ENCODE measurements at places on chromosomes 16 and 17.

- no peak for DNase-seq
Measured at GRCh38 chr17:36512641-36513040, 22.0 kb downstream of the MYO19 start.

DNA sequence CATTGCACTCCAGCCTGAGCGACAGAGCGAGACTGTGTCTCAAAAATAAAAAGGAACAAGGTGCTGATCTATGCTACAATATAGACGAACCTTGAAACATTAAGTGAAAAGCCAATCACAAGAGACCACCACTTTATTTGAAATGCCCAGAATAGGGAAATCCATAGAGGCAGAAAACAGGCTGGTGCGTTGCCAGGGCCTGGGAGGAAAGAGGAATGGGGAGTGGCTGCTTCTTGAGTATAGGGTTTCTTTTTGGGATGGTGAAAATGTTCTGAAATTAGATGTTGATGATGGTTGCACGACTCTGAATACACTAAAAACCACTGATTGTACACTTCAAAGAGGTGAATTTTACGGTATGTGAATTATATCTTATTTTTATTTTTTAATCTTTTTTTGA lies 20.3 kb upstream of the GLIS2 start:
- DNase-seq: no peak

GRCh38 chr16:53768593-53768992 lies 64.6 kb downstream of the FTO start:
- DNase-seq: peak; percentile 60

- DNase-seq: peak; percentile 46
Measured at GRCh38 chr16:324451-325334, 27.8 kb downstream of the AXIN1 start.

DNA sequence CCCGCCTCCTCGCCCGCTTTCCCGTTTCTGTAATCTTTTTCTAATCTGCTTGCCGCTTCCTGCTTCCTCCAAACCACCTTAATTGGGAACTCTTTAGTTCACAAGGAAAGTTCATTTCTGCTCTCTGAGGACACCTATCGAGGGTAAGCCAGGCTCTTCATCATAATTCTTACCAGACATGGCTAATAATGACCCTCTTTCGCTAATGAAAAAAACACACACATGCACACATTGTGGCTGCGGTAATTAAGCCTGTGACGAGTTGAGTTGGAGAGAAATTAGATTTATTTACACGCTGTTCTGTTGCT lies 100.6 kb downstream of the ZNF423 start:
- no peak for DNase-seq

GRCh38 chr17:45300060-45300751 lies 16.6 kb downstream of the MAP3K14 start:
- no peak for DNase-seq

- DNase-seq: no peak
Measured at GRCh38 chr17:885971-886571, 93.5 kb downstream of the NXN start.

- DNase-seq: peak; percentile 74
Measured at GRCh38 chr17:3964203-3965117, at the start of gene ATP2A3. ATP2A3 (minus strand) TSS chr17:3964437; CDS start chr17:3964291, 146 bp downstream.

GRCh38 chr17:43608313-43608712 lies 53.4 kb downstream of the MEOX1 start:
- DNase-seq: peak; percentile 87

GRCh38 chr16:49832177-49832576 lies 23.7 kb downstream of the ZNF423 start:
- DNase-seq: no peak

GRCh38 chr16:86755571-86756006 lies 177.2 kb downstream of the FOXL1 start:
- no peak for DNase-seq

GRCh38 chr16:57548408-57548807 lies 6.0 kb downstream of the ADGRG5 start:
- DNase-seq: no peak

- no peak for DNase-seq
Measured at GRCh38 chr16:85600530-85601271, 12.4 kb upstream of the GSE1 start.

- peak; percentile 84 for DNase-seq
Measured at GRCh38 chr17:32971171-32971570, 20.5 kb upstream of the SPACA3 start.

DNA sequence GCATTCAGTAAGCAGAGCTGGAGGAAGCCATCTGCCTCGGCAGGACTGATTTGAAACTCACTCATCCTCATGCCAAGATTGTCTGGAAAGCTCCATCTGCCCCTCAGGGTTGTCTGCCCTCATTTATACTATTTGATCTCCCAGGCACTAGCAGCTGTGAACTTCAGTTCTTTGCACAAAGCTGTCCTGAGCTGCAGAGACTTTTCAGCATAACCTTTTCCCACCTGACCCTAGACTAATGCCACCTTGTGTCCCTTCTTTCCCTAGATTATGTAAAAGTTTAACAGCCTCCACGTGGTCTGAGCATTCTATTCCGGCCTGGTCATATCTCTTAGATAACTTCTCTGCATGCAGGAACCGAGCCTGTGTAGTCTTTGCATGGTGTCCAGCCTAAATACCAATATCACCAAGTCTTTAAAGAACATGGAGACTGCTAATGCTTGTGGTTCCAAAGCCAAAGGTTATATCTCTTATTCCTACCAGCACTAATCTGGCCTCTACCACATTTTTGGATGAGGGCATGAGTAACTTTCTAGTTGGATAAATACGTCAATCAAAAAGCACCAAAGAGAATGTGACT lies 29.1 kb downstream of the STAT5A start:
- no peak for DNase-seq

DNA sequence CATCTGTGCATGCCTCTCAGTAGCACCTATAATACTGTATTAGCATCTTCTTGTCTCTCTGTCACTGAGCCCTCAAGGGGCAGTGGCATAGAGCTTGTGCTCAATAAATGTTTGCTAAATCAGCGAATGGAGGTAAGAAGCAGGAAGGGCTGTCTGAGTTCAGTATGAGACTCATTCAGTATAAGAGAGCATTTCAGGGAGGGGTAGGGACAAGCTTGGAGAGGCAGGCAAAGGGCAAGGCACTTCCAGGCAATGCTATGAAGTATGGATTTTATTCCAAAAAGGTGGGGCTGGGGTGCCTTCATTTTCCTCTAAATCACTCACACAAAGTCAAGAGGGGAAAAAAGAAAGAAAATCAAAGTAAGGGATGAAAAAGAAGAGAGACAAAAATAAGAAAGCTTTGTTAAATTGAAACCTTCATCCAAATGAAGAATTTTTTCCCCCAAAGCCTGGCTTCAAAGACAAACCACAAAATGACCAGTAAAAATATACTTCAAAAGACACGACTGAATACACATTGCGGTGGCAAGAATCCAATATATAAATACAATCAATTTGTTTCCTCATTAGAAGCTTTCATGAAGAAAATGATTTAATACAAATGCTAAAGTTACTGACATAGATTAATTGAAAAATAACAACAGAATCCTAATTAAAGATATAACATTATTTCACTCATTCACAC lies 51.2 kb downstream of the SKAP1 start:
- no peak for DNase-seq

DNA sequence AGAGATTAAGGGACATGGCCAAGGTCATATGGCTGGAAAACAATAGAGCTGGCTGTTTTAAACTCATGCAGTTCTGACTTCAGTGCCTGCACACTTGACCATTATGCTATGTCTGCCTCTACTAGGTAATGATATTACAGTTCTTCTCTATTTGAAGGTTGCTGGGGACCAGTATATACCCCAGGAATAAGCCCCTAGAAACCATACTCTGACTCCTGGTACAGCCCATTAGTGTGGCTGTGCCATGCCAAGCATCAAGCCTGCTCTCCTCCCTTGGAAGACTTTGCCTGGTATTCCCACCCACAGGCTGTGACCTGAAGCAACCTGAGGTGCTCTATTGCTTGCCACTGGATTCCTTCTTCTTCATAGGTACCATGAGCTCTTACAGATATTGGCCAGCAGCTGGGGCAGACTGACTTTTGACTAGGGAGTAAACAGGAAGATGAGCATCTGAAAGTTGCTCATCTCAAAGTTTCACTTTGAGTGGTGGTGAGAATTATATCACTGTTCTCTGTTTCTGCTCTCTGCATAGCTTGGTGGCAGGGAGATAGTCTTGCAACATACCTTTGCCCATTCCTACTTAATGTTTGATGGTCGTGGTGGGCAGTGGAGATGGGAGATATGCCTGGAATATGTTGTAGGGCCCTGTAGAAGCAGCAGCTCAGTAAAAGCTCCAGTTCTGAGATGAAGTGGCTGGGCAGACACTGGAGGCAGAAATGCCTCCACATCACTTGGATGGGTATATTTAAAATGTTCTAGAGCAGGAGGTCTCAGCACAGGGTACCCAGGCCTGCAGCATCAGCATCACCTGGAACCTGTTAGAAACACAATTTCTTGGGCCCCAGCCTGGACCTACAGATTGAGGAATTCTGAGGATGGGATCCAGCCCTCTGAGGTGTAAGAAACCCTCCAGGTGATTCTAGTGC lies 274.7 kb downstream of the HS3ST4 start:
- DNase-seq: peak; percentile 83

DNA sequence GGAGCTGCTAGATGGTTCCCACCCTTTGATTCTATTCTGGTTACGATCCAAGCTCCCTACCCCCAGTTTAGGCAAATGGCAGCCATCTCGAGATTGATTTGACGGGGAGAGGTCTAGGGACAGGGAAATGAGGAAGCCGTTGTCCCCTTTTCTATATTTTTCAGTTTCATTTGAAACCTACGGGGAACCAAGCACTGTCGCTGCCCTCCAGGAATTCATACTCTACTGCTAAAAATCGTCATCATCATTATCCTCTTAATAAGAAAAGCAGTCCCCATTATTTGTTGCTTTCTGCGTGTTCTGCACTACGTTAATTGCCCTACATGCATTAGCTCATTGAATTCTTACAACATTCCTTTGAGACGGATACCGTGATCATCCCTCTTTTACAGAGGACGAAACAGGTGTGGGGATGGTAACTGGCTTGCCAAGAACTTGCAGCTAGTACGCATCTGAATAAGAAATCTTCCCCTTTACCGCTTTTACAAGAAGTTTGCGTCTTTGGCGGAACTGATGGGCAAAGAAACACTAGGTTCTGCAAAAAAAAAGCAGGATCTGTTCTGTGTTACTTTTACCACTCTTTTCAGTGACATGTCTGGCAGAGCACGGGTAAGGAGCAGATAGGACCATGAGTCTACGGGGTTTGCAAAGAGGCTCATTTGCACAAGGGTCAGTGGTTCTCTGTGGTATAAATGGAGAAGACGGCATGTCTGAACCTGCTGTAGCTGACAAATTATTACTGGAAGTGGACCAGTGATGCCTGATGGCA lies 1.1 kb downstream of the CCP110 start:
- no peak for DNase-seq

DNA sequence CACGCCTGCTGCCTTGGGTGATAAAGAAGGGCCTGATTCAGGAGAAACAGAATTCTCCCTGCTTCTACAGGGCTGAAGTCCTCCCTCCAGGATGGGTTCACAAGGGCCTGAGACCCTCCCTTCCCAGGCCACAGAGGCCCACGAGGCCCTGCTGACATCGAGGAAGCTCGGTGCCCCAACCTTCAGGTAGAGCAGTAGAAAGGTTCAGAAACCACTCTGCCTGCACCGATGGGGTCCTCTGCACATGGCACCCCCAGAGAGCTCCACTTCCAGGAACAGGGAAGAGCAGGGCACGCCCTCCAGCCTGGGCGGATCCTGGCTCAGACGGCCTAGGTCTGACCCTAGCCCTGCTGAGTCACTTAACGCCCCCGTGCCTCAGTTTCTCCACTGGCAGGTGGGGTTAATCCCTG lies 773 bp downstream of the CENPX start:
- DNase-seq: peak; percentile 16

DNA sequence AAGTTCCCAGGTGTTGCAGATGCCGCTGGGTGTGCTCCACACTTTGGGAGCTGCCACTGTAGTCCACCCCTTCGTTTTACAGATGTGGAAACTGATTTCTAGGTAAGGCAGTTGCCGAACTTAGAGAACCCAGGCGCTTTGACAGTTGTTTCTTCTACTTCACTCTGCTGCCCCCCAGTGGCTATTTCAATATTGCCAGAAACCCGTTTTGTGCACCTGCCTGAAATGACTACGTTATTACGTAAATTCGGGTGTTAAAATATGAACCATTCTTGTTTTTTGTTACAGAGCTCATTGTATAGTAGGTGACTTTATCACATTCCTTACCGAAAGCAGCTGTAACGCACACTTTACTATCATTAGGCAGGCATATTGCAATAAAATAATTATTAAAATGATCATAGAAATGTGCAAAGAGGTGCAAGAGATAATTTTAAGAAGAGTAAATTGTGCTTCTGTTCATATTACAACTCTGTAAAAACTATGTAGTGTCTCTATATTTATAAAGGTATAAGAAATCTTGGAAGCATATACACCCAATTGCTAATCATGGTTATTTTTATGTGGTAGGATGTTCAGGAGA lies 44.9 kb downstream of the OTOA start:
- peak; percentile 86 for DNase-seq

DNA sequence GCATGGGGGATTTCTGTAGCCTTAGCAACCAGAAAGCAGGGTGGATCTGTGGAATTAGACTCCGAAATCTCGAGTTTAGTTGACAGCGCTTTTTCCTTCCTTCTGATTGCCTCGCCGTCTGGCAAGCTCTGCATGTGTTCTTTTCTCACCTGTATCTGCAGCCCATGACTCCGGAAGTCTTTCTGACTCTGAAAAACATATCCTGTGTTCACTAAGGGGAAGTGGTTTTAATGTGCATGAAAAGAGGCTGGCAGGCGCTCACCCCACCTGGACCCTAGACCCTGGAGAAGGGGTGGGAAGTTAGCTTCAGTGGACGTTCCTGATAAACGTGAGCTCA lies 158.5 kb downstream of the RPTOR start:
- peak; percentile 60 for DNase-seq

DNA sequence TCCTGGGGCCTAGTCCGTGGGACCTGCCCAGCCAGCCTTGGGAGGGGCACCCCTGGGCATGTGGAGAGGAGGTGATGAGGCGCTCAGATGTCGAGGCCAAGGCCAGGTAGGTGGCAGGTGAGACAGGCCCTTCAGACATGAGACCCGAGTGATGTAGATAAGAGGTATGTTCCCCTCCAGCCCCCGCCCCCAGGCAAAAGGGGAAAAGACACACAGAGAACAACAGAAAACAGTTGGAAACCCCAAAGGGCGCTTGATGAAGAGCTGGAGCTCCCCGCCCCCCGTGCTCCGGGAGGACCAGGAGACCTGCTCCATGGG lies 95.4 kb upstream of the CBX4 start:
- DNase-seq: no peak

Measured in activated CD4-positive, alpha-beta T cell treated with anti-CD3 and anti-CD28 coated beads, Interleukin-2, amount 50 U/mL, for 16 hours (primary cell).